DMS79 (cell line): ENCODE measurements at places on chromosomes 4 and X.

GRCh38 chr4:78297116-78297800, 240.1 kb downstream of the FRAS1 start:
- DNase-seq = no peak

- DNase-seq = no peak
Measured at GRCh38 chr4:129978315-129978714, 882.4 kb downstream of the C4orf33 start.

- no peak for DNase-seq
Measured at GRCh38 chrX:152177052-152177451, 38.7 kb upstream of the MAGEA10 start.

- DNase-seq = no peak
Measured at GRCh38 chr4:153045111-153045982, 109.2 kb downstream of the FHDC1 start.

- DNase-seq = no peak
Measured at GRCh38 chrX:86806786-86807185, 658.5 kb downstream of the DACH2 start.

DNA sequence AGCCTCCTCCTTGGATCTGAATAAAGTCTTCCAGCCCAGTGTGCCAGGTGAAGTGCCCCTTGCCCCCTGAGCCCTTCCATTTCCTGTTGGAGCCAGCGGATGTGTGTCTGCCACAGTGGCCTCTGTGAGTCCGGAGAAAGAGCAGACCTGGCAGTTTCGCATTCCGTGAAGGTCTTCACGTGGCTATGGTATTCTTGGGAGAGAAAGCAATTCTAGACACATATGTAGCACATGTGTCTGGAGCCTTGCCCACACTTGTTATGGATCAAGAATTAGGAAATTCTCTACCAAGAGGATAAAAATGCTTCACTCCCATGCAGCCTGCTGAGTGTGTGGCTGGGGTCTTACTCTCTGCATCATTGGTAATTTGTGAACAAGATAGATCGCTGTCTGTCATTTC, 130.9 kb downstream of the REPS2 start:
- DNase-seq = no peak
